ENCODE measurements at places on chromosomes 2 and 18.

DNA sequence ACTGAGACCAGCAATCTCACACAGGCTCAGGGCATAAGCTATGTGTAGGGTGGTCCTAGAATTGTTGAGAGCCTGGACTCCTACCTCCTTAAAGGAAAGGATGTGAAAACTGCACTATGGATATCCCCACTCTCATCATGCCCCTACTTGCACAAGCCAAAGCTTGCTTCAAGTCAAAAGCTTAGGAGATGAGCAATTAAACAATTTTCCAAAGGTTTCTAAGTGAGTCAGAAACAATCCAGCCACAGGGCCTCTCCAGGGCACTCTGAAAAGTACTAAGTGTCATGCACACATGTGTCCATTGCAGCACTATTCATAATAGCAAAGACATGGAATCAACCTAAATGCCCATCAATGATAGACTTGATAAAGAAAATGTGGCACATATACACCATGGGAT is 215.4 kb downstream of the AFF3 start:
- no peak for DNase-seq

DNA sequence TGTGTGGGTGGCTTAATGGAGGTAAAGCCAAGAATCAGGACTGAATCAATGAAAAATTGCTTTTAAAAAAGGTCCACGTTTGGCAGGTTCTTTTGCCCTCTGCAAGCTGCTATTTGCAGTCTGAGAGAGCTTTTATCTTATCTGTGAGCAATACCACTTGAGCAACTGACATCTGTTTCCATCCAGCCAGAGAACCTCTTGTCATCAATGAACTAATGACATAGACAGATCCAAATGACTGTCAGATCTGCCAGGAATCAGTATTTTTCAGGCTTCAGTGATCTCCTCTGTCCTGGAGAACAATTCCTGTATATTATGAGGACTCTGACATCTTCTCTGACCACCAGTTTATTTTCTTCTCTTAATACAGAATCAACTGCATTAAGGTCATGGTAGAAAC is 608.1 kb downstream of the LRP1B start:
- DNase-seq = no peak

GRCh38 chr2:173300458-173300857 is 54.2 kb upstream of the CDCA7 start:
- DNase-seq = no peak

DNA sequence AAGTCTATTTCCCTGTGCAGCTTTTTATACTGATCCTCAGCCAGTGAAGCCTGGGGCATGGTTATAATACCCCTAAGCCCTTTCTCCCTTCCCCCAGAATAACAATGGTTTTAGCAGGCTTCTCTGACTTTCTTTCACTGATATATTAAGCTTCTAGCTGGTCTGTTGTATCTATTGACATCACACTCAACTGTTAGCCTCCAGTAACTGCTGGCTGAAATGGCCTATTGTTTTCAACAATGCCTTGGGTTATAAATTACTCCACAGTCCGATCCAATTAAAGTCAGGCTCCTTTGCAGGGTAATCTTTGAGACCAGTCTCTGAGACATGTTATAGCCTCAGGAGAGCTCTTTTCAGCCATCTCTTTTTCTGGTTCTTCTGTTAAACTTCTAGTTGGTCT is 2.9 kb upstream of the SLC9A4 start:
- DNase-seq = no peak

- DNase-seq = peak; percentile 23
Observed at GRCh38 chr2:171432969-171433762, 624 bp downstream of the METTL8 start.

GRCh38 chr2:20634507-20635112 is 16.3 kb downstream of the HS1BP3 start:
- no peak for DNase-seq

- no peak for DNase-seq
Observed at GRCh38 chr2:155377266-155377680, 678.8 kb downstream of the KCNJ3 start.

- DNase-seq = no peak
Observed at GRCh38 chr18:36187826-36188721, 777 bp downstream of the MOCOS start.

DNA sequence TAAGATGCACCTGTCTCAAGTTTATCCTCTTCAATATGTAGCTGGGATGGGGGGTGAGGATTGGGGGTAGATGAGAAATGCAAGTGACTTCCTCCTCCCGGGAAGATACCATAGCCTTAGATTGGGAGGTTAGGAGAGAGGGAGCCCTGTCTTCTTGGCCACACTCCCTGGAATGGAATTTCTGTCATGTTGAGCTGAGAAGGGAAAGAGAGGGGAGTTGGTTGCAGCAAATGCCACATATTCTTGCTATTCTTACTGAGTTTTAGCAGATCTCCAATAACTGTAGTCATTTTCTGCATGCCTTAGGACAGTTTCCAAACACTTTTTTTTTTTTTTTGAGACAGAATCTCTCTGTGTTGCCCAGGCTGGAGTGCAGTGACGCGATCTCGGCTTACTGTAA is 35.9 kb downstream of the TAF4B start:
- no peak for DNase-seq

Measured in CD4-positive, alpha-beta memory T cell (primary cell).